GOT3 (cell line): ENCODE measurements at places on chromosomes 4 and X.

DNA sequence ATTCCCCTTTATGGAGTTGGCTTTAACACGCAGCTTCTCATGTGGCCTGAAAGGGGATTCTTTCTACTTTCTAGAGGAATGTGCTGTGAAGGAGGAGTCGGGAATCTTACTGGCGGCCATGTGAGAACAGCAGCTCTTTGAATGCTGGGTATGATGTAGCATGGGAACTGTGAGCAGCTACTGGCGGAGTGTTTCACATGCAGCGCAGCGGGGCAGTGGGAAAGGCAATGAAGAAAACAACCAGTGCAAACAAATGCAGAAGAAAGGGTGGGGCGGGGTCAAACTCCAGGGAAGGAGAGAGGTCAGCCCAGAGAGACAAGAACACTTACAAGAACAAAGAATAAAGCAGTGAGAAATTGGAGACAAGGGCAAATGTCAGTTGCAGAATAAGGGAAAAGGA is 363.8 kb upstream of the FTHL17 start:
- DNase-seq = no peak

GRCh38 chr4:183905081-183905592 is at the start of gene STOX2:
STOX2 (plus strand) TSS chr4:183905307; CDS start chr4:183906791, 1,484 bp downstream.
- no peak for DNase-seq

- no peak for DNase-seq
Observed at GRCh38 chr4:53676402-53676871, 85.2 kb upstream of the LNX1 start.

DNA sequence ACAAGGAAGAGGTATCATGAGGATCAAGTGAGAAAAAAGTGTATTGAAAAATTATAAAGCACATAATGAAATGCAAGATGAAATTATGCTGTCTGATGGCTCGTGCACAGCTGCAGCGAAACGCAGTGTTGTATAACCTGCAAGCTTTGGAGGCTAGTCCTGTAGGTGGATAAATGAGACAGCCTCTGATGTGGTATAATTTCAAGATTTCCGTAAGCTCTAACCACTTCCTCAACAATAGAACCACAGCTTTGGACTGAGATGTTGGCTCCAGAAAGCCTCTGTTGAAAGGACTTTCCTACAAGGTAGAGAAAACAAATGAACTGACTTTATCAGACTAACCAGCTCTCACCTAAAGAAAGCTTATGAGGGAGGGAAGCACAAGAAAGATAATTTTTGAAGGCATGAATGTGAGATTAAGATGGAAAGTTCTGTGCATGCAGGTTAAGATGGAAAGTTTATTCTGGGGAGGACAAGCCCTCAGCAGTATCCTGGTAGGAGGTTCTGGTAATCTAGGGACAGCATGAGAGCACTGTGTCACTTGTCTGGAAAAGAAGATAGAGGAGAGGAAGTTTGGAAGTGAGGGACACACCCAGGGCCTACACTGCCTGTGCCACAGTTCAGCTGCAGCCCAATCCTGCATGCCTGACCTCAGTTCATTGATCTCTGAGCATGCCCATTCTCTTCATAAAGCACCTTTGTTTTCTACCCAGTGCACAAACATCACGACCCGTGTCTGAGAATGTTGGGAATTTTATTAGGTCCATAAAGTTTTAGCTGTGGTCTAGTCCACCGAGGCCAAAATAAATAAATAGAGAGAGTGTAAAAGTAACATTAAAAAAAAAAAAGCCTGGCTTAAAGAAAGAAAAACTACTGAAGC is 161.5 kb upstream of the SFRP2 start:
- no peak for DNase-seq

DNA sequence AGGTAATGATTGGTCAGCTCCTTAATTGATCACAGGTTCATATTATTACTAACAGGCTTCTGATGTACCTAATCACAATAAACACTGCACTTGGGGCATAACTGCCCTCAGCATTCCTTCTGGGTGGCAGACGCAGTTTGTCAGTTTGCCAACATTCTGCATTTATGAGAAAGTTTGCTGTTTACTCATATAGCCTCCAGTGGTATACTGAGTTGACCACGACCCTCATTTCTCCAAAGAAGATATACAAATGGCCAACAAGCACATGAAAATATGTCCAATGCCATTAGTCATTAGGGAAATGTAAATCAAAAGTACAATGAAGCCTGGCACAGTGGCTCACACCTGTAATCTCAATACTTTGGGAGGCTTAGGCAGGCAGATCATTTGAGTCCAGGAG is 26.3 kb downstream of the EFHC2 start:
- no peak for DNase-seq

DNA sequence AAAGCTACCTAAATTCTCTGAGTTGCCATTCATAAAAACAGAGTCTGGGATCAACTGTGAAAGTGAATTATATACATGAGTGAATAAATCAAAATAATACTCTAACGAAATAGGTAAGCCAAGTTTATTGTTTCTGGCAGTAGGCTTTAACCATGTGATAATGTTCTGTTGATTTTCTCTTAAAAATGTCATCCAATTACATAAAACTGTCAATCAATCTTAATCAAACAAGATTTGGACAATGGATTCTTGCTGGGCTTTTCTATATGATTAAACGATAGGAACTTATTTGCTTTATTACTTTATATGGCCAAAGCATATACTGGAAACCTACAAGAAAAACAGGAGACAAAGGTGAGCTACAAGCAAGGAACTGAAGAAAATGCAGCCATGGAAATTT is 148.8 kb downstream of the INPP4B start:
- no peak for DNase-seq

DNA sequence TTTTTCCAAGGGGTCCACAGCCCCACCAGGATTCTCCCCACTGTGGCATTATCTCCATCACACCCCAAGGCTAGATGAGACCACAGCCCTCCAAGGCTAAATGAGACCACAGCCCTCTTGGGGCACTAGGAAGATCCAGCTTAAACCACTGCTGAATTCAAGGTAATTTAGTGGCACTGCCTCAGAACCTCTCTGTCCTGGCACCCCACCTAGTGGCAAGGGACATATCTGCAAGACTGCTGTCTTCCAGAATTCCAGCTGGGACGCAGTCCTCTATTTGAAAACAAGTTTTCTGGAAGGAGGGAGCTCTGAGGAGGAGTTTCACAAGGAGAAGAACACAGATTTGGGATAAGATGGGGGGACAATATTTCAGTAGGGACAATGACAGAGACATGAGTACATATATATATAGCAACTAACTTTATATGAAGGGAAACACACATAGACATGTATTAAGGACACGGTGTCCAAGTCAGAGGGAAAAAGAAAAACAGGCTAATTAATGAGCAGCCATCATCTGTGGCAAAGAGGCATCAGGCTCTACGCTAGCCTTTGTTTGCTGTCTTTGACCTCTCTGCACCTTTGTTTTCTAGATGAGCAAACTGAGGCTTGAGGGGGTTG is 9.3 kb downstream of the CETN2 start:
- no peak for DNase-seq

GRCh38 chrX:78979789-78980464 is 34.7 kb downstream of the P2RY10 start:
- DNase-seq = no peak

DNA sequence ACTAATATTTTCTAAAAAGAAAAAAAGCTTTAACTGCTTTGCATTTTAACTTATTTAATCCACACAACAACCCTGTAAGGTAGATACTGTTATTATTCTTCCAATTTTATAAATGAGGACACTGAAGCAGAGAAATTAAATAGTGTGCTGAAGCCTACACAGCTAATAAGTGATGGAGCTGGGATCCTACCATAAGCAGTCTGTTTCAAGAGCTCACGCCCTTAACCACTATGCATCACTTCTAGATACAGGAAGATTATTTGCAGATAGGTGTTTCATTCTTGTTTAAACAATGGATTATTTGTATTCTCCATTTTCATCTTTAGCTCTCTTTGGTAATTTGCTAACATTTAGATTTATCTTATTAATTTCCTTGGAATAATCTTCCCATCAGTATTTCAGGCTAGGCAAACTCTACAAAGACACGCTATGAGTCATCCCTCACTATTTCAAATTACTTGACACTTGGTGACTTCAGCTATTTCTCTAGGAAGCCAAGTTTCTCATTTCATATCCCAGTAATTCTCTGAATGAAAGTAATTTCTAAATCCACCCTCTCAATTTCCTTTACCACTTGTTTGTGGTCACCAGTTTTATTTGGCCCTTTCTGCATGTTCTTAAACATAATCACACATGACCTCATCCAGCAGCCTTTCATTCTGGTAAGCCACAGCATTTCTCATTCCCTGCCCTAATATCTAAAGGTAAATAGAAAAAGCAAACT is 67.3 kb downstream of the ASB9 start:
- DNase-seq = no peak

GRCh38 chrX:12887767-12888166 is 18.7 kb upstream of the TLR8 start:
- no peak for DNase-seq

DNA sequence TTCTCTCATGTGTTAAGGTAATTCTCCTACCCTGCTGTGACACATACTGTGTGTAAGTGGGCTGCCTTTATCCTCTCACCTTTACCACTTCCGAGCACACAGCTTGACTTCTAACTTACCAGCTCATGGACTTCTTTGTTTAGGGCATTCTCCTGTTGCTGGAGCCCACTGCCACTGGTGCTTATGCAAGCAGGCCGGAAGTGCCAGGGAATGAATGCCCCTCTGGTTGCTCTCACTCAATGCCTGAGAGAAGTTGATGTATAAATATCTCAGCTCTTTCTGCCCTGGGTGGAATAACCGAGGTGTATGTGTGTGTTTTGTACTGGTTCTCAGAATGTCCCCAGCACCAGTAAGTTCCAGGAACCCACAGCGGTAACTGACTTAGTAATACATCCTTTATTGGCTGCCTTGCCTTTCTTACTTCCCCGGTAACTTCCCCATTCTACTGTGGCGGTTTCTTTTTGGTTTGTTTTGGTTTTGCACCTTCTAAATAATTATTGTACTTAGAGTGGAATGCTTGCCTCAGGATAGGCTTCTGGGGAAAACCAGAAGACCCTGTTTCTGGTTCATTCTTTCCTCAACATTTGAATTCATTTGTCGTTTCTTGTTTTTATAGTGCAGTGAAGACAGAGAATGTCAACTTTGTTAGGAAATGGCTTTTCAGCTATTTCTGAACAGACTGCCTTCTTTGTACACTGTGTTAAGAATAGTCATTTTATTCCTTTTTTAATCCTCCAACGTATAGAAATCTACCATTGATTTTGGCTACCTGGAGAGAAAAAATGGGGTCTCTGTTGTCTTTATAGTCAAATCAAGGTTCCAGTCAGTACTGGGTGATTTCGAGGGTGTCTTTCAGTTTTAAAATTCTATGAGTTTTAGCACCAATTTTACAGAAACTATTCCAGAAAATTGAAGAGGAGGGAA is 45.4 kb downstream of the CXorf58 start:
- no peak for DNase-seq

- DNase-seq = no peak
Observed at GRCh38 chr4:49063670-49064069, 77.6 kb downstream of the CWH43 start.

DNA sequence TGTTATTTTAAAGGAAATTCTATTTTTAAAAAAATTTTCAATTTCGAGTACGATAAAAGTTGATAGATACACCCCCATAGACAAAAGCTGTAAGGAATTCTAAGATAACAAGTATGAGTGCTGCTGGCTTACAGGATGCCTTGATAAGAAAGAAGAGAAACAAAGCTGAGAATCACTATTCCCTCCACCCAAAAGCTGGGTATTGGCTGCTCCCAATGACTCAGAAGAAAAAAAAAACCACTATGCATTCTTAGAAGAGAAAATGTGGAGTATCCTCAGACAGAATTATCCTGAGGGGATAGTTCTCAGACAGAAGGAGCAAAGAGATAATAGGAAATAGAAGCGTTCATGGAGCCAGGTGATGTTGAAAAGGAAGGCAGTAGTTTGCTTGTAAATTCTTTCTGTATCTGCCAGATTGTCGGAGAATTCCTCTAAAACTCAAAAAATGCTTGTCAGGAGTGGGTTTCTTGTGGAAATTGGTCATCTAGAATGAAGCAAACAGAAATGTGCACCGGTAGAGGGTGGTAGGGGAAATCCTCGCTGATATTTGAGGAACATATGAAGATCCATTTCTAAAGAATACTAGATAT is 217.5 kb upstream of the ADAMTS3 start:
- no peak for DNase-seq

DNA sequence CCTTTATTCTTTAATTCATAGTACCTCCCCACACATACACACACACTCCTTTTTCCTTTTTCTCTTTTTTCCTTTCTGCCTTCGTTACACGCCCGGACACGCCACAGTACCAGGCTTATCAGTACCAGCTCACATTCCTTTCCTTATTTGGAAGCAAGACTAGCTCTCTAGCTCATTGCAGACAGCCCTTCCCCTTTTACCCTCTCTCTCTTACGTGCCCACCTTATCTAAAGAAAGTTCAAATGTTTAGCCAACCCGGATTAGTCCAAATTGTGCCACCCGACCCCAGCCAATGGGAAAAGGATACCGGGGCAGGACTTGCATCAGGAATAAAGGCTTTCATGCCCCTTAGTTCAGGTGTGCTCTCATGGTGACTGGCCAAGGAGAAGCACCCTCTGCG is 194.7 kb upstream of the VCX3A start:
- no peak for DNase-seq

DNA sequence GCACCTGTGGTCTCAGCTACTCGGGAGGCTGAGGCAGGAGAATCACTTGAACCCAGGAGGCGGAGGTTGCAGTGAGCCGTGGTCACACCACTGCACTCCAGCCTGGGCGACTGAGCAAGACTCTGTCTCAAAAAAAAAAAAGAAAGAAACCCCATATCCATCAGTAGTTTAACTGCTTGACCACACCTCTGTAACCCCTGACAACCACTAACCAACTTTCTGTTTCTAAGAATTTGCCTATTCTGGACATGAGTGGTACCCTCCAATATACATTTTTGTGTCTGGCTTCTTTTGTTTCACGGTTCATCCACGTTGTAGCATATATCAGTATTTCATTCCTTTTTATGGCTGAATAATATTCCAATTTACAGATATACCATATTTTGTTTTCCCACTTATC is 9.1 kb downstream of the PPAT start:
- no peak for DNase-seq

GRCh38 chrX:7261672-7262332 is 113.8 kb upstream of the PUDP start:
- no peak for DNase-seq

DNA sequence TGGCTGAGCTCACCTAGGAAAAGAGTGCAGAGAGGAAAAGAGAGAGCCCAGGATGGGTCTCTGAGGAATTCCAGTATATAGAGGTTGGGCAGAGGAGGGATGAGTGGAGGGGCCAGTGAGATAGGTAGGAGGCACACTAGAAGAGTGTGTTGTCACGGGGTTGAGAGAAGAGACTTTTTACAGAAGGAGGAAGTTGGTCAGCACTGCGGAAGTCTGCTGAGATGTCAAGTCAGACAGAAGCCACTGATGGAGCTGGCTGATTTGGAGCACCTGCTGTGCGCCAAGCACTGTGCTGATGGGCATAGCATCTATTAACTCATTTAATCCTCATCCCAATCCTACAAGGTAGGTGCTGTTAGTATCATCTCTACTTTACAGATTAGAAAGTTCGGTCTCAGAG is 60.4 kb downstream of the EFNB1 start:
- DNase-seq = no peak

GRCh38 chrX:70755850-70756249 is 152.7 kb downstream of the TEX11 start:
- no peak for DNase-seq

GRCh38 chr4:15040916-15041463 is 38.7 kb downstream of the CPEB2 start:
- DNase-seq = no peak

- no peak for DNase-seq
Observed at GRCh38 chr4:6221851-6222760, 21.8 kb upstream of the JAKMIP1 start.
